Sigmoid colon (tissue), 7 donors: ENCODE measurements at places on chromosomes 2 and 18. TPM values are rescaled to one million over a fixed set of nuclear protein-coding genes. Genes with fewer than 3 reads are reported as not detected.

The REG1B gene
- not detected for total RNA-seq

GRCh38 chr2:103873716-103874351 lies 980.1 kb upstream of the POU3F3 start:
- DNase-seq = no peak

- DNase-seq = no peak
Observed at GRCh38 chr2:150007815-150008430, 420.3 kb upstream of the MMADHC start.

DNA sequence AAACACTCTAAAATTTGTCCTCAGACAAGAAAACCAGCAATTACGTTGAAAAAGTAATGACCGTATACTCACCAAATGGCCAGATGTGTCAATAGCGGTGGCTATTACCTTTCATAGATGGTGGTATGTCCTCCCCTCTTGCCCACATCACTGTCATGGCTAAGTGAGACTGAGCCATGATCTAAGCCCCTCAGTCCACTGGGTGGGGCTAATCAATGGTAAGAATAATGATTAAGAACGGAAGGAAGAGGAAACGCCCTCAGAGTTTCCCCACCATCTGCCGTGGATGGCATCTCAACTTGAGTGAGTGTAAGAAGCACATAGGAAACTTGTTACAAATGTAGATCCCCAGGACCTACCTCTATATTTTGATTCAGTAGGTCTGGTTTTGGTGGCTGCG lies 65.8 kb upstream of the EFEMP1 start:
- DNase-seq = no peak

GRCh38 chr2:208686665-208687064 lies 280.1 kb downstream of the PTH2R start:
- no peak for DNase-seq

DNA sequence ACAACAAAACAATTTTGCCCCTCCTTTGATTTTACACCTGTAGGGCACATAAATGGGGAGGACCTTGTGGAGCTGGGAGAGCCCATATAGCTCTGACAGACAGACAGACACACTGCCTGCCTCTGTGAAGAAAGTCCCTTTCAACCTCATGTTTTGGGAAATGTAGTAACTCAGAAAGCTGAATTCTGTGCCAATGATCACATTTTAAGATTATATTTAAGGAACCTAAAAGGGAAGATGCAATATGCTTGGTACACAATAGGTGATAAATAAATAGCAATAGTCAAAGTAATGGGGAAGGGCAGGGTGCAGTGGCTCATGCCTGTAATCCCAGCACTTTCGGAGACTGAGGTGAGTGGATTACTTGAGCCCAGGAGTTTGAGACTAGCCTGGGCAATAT lies 446.4 kb upstream of the ID2 start:
- DNase-seq = no peak

The MREG gene
- total RNA-seq = 1.5 TPM
